NCI-H1048 (cell line): ENCODE measurements at places on chromosomes 1 and 21.

GRCh38 chr21:40512590-40512989, 334.4 kb downstream of the DSCAM start:
- DNase-seq, result no peak

- peak; percentile 83 for DNase-seq
Measured at GRCh38 chr21:36542312-36543101, 62.6 kb upstream of the CLDN14 start.

- no peak for DNase-seq
Measured at GRCh38 chr1:159068886-159069285, 7.7 kb downstream of the AIM2 start.

- no peak for DNase-seq
Measured at GRCh38 chr1:209607795-209608178, 24.3 kb downstream of the CAMK1G start.

DNA sequence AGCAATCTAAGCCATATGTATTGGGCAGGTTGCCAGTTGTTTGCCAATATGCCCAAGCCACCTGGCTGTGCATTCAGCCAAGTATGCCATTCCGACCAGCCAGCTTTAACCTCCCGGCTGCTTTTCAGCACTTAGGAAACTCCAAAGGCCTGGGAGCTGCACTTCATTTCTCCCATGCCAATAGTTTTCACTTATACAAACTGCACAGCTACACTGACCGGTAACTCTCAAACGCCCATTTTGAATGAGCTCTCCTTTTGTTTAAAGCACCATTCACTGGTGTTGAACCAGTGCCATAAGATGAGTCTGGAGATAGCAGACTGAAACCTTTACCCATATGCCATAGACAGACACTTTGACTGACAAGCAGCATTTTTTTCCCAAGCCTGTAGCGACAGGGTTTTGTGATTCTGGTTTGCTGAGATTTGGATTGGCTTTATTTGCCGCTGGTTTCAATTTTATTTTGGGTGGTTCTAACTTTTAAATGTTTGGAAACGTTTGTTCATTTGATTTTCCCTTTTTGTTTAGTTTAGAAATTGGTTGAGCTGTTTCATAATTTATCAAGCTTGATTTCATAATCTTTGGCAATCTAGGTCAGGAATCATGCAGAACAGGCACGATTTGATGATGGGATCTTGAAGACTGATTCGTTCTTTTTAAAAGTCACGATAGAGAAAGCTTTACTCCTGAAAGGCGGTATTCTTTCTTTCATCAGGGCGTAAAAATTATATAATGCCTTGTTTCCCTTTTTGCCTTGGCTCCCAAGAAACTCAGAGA, 144.6 kb downstream of the NFIA start:
- DNase-seq, result no peak

GRCh38 chr1:11592752-11593151, 61.5 kb downstream of the FBXO2 start:
- no peak for DNase-seq

DNA sequence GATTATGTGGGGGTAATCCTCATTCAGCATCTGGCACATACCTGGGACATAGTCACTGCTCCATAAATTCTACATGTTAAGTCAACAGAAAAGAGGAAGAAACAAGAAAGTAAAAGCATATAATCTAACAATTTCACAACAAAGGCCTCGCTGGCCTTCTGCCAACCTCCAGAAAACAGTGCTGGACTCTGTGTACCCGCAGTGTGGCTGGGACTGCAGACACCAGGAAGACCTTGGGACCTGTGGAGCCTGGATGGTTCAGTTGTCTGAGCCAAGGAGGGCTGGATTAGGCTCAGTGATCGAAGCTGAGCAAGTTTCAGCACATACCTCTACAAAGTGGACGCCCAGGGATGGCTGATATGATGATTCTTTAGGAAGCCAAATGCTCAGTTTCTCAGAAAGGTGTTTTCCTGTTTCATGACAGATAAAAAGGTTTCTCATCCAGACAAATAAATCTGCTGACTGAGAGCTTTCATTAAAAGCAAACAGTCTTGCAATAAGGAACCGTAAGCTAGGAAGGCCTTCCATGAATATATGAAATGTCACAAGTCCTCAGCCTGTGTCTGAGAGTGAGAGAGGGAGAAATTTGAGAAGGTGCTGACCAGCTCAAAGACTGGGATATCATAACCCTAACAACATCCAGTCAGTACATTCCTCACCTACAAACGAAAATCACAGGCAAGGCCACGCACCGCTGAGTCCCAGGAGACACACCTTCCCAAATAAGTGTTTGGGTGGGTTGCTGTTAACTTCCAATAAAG, 48.4 kb downstream of the CAPZB start:
- no peak for DNase-seq

DNA sequence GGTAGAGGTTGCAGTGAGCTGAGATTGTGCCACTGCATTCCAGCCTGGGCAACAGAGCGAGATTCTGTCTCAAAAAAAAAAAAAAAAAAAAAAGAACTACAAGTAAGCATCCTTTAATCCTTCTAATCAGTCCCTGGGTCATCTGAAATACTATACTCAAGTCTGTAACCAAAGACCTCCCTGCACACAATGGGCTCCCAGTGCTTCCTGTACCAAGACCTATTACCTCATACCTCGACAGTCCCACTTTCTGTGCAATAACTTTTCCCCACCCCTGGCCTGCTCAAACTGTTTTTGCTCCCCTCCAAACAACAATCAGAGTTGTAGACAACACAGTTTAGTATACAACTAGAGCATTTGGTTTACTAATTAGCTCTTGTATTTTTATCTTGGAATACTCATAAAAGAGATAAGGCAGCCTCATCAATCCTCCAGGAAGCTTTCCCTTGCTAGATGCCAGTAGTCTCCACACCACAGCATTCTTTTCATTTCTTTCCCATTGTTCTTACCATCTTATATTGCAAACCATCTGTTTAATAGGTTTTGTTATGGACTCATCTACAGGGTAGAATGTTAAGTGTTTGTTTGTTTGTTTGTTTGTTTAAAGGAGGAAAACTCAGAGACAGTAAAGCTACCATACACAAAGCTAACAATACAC, 19.2 kb upstream of the RLF start:
- DNase-seq, result no peak

DNA sequence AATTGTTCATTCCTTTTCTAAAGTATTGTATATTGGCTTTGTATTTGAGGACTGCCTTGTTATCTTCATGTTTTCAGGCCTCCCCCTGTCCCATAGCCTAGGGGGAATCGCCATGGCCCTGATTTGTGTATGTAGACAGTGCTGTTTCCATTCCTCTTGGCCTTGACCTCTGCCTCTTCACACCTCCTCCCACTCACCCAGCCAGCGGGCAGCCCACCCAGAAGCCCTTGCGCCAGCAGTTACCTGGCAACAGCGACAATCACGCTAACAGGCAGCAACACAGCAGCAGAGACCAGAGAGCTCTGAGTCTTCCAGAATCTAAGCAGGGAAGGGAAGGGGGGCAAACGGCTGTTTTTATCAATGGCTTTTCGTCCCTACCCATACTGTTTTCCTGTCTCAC, 50.0 kb upstream of the NPL start:
- no peak for DNase-seq

GRCh38 chr1:17883136-17883535, 128.0 kb downstream of the ACTL8 start:
- DNase-seq, result no peak

GRCh38 chr1:118396829-118397495, 211.9 kb upstream of the SPAG17 start:
- no peak for DNase-seq

GRCh38 chr1:110403805-110404204, 3.7 kb downstream of the LAMTOR5 start:
- no peak for DNase-seq

- DNase-seq, result no peak
Measured at GRCh38 chr1:152505083-152505482, 5.5 kb upstream of the LCE5A start.

GRCh38 chr1:55816456-55817426, 601.6 kb upstream of the USP24 start:
- DNase-seq, result no peak

GRCh38 chr1:3669421-3669821, 17.1 kb downstream of the TP73 start:
- DNase-seq, result no peak

GRCh38 chr1:232293361-232293760, 336.6 kb downstream of the SIPA1L2 start:
- no peak for DNase-seq

DNA sequence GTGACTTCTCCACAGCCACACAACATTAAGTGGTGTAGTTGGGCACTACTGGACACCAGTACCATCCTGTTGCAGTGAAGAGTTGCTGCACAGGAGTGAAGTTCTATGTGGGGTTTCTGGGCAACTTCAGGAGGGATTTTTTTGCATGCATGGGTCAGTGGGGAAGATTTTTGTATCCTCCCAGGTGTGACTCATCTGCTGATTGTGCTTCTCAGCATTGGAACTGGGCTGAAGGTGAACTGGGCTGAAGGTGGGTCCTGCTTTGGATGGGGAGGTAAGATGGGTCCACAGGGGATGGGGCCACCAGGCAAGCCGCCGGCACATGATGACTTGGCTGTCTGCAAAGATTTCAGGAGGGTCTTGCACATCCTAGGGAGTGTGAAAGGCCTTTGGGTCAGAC, 2.6 kb downstream of the SERINC2 start:
- DNase-seq, result no peak

GRCh38 chr1:84506002-84506728, at the start of the genes GNG5 and SPATA1:
Gene GNG5, minus strand, starts transcription at chr1:84506581. Its CDS starts 490 bp downstream, at chr1:84506091.
Gene SPATA1, plus strand, starts transcription at chr1:84506386. Its CDS starts 9,974 bp downstream, at chr1:84516360.
- peak; percentile 94 for DNase-seq

- no peak for DNase-seq
Measured at GRCh38 chr1:87864676-87865075, 536.0 kb downstream of the LMO4 start.

GRCh38 chr1:25148673-25149300, 83.5 kb downstream of the SYF2 start:
- DNase-seq, result no peak

GRCh38 chr1:6035303-6035702, 10.4 kb upstream of the KCNAB2 start:
- DNase-seq, result no peak
